Esophagus mucosa (tissue), 1 donor: ENCODE measurements at places on chromosomes 13 and 19. TPM values are rescaled to one million over a fixed set of nuclear protein-coding genes. Genes with fewer than 3 reads are reported as not detected.

Gene EPS8L1
- total RNA-seq = 199 TPM

Gene NRTN
- total RNA-seq = 2.7 TPM

Gene KLHL1
- total RNA-seq = not detected

Gene ZNF225
- total RNA-seq = 1.8 TPM

Gene ZSWIM4
- 10.9 TPM for total RNA-seq
